Astrocyte of the hippocampus (primary cell): ENCODE measurements at places on chromosomes 3 and 15.
A peak's percentile ranks its signal among the peaks of the same experiment; 100 is the strongest.

GRCh38 chr3:99966662-99967416 is 147.5 kb downstream of the FILIP1L start:
- peak; percentile 66 for DNase-seq

- DNase-seq, result peak; percentile 63
These were observed 31.4 kb downstream of the NPTN start for GRCh38 chr15:73601451-73602445.

- DNase-seq, result no peak
These were observed 400.2 kb downstream of the MCTP2 start for GRCh38 chr15:94631608-94632007.

DNA sequence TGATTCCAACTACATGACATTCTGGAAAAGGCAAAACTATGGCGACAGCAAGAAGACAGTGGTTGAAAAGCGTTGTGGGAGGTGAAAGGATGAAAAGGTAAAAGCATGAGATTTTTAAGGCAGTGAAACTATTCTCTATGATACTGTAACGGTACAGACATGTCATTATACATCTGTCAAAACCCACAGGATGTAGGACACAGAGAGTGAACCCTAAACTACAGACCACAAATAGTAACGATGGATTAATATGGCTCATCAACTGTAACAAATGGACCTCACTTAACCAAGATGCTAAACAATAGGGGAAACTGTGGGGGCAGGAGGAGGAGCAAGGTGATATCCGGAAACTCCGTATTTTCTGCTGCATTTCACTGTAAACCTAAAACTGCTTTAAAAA is 39.1 kb downstream of the MYO9A start:
- DNase-seq, result no peak

DNA sequence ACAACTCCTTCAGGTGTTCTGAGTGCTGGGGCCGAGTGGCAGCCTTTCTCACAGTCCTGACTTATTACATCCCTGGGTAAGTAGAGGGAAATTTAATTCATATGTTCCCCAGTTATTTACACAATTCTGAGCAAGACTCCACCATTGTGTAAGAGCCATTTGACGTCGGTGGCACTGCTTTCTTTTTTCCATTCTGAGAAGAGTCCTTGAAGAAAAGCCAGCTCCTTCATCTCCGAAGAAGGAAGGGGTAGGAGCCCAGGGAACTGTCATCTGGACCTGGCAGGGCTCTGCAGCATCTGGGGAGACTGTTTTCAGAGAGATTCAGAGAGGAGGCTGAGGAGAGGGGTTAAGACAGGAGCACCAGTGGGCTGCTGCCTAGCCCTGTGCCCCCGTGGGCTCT is 22.6 kb upstream of the MASP1 start:
- DNase-seq, result no peak

- DNase-seq, result no peak
These were observed 4.2 kb downstream of the UBAP1L start for GRCh38 chr15:65110676-65111292.

GRCh38 chr3:123120573-123120972 is 53.7 kb downstream of the PDIA5 start:
- no peak for DNase-seq

GRCh38 chr15:88018869-88019641 is 237.5 kb downstream of the NTRK3 start:
- DNase-seq, result peak; percentile 68

DNA sequence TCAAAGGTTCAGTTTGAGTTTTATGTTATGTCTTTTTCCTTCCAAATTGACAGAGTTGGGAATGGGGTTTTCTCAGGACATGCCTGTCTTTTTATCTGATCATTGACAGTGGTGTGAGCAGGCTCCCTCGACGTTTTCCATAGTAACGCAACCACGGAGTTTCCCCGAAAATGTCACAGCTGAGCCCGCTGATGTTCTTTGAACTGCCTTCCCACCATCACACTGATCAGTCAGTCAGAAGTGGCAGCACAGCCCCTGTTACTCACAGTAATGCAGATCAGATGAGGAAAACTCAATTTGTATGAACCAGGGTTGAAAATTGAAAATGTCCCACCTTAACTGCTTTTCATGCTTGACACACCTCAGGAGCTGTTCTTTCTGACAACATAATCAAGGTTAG is 210.4 kb downstream of the NECTIN3 start:
- DNase-seq, result no peak

DNA sequence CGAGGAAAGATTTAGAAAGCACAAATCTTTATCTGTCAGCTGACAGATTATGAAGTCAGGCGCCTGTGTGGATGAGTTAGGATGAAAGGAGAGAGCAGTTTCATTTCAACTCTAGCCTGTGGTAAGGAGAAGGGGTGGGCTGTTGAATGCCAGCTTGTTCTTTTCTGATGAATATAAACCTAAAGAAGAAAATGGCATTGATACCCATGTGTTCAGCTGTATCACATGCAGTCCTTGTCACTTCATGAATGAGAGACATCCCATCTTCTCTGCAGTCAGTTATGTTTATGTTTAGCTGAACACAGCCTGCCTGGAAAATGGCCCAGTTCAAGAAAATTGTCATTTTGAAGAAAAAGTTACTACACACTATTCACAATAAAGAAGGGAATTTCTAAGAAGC is 345.7 kb upstream of the RBMS3 start:
- DNase-seq, result no peak

DNA sequence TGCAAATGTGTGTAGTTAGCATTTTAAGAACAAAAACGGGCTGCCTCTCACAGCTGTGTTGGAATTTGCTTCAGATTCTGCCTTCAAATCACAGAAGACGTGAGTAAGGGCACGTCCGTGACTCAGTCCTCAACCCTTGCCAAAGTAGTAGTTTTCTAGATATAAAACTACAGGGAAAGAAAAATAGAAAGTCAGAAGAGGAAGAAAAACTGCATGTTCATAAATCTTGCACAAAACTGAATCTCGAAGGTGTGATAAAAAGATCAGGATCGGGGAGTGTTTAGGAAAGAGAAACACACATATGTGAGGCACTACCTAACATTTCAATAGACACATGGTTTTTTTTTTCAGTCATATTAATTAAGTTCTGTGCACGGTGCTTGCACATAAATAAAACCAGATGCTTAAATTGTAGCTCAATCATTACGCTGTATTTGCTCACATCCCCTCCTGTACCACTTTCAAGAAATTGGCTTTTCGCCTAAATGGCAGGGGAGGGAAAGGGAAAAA is 71.7 kb downstream of the P3H2 start:
- DNase-seq, result peak; percentile 78

DNA sequence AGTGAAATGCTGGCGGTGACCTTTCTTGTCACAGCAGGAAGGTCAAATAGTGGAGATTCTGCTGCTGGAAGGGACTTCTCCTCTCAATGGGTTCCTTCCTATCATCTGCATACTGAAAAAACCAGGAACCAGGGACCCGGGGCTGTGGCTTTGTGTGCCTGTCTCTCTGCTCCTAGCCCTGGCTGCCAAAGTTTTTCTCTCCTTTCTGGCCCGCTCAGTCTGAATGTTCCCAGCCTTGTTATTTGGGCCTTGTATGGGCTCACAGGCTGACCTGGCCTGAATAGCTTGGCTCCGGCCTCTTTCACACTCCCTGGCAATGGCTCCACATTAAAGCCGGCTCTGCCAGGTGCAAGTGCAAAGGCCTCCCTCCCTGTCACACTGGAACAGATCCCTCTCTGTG is 94.7 kb downstream of the LRIG1 start:
- DNase-seq, result no peak

GRCh38 chr3:10470120-10471053 is 35.0 kb downstream of the ATP2B2 start:
- no peak for DNase-seq

DNA sequence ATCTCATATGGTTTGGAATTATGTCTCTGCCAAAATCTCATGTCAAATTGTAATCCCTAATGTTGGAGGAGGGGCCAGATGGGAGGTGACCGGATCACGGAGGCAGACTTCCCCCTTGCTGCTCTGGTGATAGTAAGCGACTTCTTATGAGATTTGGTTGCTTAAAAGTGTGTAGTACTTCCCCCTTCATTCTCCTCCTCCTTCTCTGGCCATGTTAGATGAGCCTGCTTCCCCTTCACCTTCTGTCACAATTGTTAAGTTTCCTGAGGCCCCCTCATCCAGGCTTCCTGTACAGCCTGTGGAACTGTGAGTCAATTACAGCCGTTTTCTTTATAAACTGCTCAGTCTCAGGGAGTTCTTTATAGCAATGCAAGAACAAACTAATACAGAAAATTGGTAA is 51.1 kb downstream of the NEDD4 start:
- no peak for DNase-seq

DNA sequence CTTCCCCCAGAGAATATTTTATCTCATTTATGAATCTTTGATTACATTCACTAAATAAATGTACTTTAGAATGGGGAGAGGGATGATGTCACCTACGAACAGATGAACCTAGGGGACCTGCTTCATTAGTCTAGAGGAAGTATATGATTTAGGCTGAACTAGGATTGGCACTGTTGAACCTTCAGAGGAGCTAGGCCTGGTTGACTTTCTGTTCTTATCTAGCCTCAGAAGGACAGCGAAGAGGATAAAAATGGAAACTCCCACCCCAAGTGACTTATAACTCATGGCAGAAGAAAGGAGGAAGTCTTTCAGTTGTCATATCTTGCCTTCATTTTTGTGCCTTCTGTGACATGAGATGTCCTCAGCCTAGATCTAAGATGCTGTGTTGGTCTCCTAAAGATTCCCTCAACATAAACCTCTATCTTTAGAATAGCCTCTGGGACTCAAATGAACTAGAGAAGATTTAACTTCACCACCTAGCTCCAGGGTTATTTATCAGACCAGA is 42.6 kb downstream of the POLG start:
- DNase-seq, result no peak

GRCh38 chr15:35450492-35450891 is 95.5 kb downstream of the DPH6 start:
- DNase-seq, result peak; percentile 30

DNA sequence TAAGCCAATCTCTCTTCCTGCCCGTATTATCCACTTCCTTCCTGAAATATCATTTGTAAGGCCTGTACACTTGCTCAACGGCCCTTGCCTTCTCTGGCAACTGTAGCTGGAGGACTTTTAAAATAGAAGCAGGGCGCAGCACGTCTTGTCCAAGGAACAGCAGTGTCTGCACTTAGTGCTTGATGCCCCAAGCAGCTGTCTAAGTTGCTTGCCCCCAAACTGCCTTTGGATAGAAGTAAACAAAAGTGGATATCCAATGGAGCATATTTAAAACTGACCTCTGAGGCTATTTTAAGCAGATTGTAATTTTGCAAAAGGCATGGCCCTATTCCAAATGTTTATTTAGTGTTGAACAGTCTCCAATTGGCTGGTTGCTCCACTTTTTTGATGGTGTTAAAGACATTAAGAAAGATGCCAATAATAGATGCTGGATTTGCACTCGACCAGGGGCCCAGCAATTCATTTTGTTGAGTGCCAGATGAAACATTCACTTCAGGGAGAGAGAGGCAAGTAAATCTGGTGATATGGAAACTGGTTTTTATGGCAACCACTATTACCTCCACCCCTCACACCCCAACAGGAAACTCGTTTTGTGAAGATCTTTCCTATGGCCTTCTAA is 526.8 kb upstream of the TBL1XR1 start:
- no peak for DNase-seq

DNA sequence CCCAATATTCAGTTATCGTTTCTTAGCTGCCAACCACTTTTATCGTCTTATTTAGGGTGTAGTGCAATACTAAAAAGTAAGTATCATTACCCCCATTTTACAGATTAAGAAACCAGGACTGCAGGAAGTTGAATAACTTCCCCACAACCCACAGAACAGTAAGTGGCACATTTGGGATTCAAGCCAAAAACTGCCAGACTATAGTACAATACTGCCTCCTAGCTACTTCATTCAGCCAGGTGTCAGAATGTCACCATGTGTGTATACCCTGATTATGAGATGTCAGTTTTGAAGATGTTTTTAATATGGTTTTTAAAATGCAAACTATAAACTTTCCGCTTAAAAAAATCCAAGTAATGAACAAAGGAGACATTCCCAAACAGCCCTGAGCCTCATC is 74.2 kb upstream of the PROK2 start:
- DNase-seq, result peak; percentile 30

- no peak for DNase-seq
These were observed 30.8 kb upstream of the BFSP2 start for GRCh38 chr3:133369068-133369440.

DNA sequence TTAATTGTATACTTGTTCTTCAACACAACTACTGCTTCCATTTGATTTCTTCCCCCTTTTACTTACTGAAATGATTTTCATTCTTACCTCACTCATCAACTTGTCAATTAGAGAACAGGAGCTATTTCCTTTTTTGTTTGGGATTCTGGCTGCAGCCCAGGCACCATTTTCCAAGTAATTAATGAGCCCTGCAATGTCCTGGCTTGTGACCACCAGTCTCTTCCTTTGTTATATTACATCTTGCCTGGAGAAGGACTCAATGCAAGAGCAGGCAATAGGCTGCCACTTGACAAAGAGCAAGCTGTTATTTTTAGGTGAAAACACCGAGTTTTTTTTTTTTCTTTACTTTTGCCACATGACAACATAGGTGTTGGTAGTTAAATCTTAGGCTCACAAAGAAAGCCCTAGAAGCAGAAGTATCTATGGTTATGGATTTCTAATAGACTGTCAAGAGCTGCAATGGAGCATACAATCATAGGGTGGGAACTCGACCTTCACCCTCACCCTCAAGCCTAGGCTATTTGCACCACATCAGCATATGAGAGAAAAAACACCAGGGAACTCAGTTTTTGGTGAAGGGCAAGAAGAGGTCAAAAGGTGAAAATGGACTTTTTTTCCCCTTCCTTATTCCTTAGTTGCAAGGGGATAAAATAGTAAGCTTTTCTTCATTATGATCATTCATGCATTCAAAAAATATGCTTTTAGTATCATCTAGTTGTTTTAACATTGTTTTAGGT is 114.9 kb downstream of the TNIK start:
- DNase-seq, result peak; percentile 57

DNA sequence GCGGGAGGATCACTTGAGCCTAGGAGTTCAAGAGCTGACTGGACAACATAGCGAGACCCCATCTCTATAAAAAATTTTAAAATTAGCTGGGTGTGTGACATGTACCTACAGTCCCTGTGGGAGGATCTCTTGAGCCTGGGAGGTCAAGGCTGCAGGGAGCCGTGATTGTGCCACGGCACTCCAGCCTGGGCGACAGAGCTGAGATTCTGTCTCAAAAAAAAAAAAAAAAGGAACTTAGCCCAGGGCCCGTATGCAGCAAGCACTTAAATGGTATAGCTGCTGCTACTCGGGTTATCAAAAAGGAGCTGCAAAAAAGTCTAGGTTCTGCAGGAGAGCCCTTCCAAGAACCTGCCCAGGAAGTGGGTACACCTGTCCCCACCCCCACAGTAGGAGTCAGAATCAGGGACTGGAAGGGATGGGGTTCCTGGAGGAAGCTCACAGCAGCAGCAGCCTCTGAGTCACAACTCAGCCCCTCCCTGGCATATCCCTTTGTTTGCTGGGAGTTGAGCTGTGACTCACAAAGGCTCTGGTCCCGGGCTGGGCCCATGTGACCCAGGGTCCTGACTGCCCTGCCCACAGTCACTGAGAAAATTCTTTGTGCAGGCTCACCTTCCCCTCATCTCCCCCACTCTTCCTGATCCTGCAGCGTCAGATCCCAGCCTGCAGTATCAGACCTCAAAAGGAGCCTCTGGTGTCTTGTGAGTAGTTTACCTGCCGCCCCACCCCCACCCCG is at the start of gene SPATA12:
SPATA12 (plus strand) TSS at position 576 of the 733 bp plus-strand sequence. CDS start 13,031 bp downstream, outside the sequence.
- peak; percentile 96 for DNase-seq

GRCh38 chr15:43877371-43877770 is 50.6 kb downstream of the WDR76 start:
- DNase-seq, result no peak

- no peak for DNase-seq
These were observed 691.1 kb downstream of the DIPK2A start for GRCh38 chr3:144662729-144663128.

GRCh38 chr15:56988219-56988618 is 69.8 kb downstream of the TCF12 start:
- no peak for DNase-seq

- DNase-seq, result peak; percentile 96
These were observed 227.4 kb upstream of the DCBLD2 start for GRCh38 chr3:99128725-99129505.
